ENCODE measurements at places on chromosomes 1 and 21. TPM values are rescaled to one million over a fixed set of nuclear protein-coding genes. Genes with fewer than 3 reads are reported as not detected.

NID1 gene
- 425 TPM for total RNA-seq

C1orf167 gene
- not detected for total RNA-seq

CFAP74 gene
- not detected for total RNA-seq

MYCL gene
- 0.17 TPM for total RNA-seq

ESRRG gene
- total RNA-seq, result not detected

AADACL3 gene
- total RNA-seq, result not detected

ADARB1 gene
- 32.0 TPM for total RNA-seq

ITLN2 gene
- not detected for total RNA-seq

RIMS3 gene
- 0.28 TPM for total RNA-seq

AKNAD1 gene
- not detected for total RNA-seq

KCNA3 gene
- not detected for total RNA-seq

F5 gene
- not detected for total RNA-seq

PLCH2 gene
- total RNA-seq, result under 0.01 TPM

PADI2 gene
- total RNA-seq, result 0.17 TPM

CRYBG2 gene
- total RNA-seq, result not detected

LAX1 gene
- 0.19 TPM for total RNA-seq

TSSK3 gene
- total RNA-seq, result not detected

LAMC2 gene
- total RNA-seq, result 1.5 TPM

ABCG1 gene
- 111 TPM for total RNA-seq

LCE2D gene
- total RNA-seq, result not detected

RORC gene
- total RNA-seq, result under 0.01 TPM

SPRR2F gene
- not detected for total RNA-seq
